ENCODE measurements at places on chromosomes 11 and 22. TPM values are rescaled to one million over a fixed set of nuclear protein-coding genes. Genes with fewer than 3 reads are reported as not detected.

The NRXN2 gene
- 0.24 TPM for polyA plus RNA-seq

The CLCF1 gene
- 1.4 TPM for polyA plus RNA-seq

The MUC6 gene
- 0.26 TPM for polyA plus RNA-seq

The APOL5 gene
- polyA plus RNA-seq: not detected

The SMIM38 gene
- 0.08 TPM for polyA plus RNA-seq

The CHRM1 gene
- polyA plus RNA-seq: not detected

The MRGPRX4 gene
- not detected for polyA plus RNA-seq

The APOBEC3B gene
- polyA plus RNA-seq: 4.6 TPM

The RAB36 gene
- polyA plus RNA-seq: 1.6 TPM

The SLC1A2 gene
- polyA plus RNA-seq: 0.11 TPM

The ZBTB3 gene
- polyA plus RNA-seq: 4.0 TPM

The NEFH gene
- 0.16 TPM for polyA plus RNA-seq

The SCUBE1 gene
- 2.2 TPM for polyA plus RNA-seq

The TEX54 gene
- polyA plus RNA-seq: not detected

The CASP12 gene
- 0.27 TPM for polyA plus RNA-seq

The SAA2 gene
- polyA plus RNA-seq: 2.4 TPM

The APOA5 gene
- not detected for polyA plus RNA-seq

The LRRC74B gene
- 0.22 TPM for polyA plus RNA-seq

The CCDC81 gene
- polyA plus RNA-seq: 0.31 TPM

The MPST gene
- polyA plus RNA-seq: 104 TPM

The MRPL49 gene
- polyA plus RNA-seq: 18.9 TPM

The APLNR gene
- 0.54 TPM for polyA plus RNA-seq

The SLC22A25 gene
- 0.02 TPM for polyA plus RNA-seq

The CSF2RB gene
- 0.75 TPM for polyA plus RNA-seq

The DUSP8 gene
- 0.84 TPM for polyA plus RNA-seq

The SUSD2 gene
- 1.4 TPM for polyA plus RNA-seq

The ASPHD2 gene
- polyA plus RNA-seq: 0.43 TPM

The DRD4 gene
- 0.39 TPM for polyA plus RNA-seq

The FHIP1B gene
- polyA plus RNA-seq: 18.6 TPM

The MIOX gene
- not detected for polyA plus RNA-seq

The SLCO2B1 gene
- 5.7 TPM for polyA plus RNA-seq

The DKK3 gene
- 26.7 TPM for polyA plus RNA-seq

The SCGB2A2 gene
- not detected for polyA plus RNA-seq

The LZTR1 gene
- 21.1 TPM for polyA plus RNA-seq

The MORC2 gene
- polyA plus RNA-seq: 8.4 TPM

The CXCR5 gene
- polyA plus RNA-seq: 0.11 TPM

The VSTM5 gene
- 0.06 TPM for polyA plus RNA-seq

The SCGB1D2 gene
- polyA plus RNA-seq: not detected

The MUC2 gene
- not detected for polyA plus RNA-seq

The HORMAD2 gene
- not detected for polyA plus RNA-seq

The EFCAB6 gene
- 0.24 TPM for polyA plus RNA-seq

The MYO7A gene
- 1.1 TPM for polyA plus RNA-seq

The KIRREL3 gene
- polyA plus RNA-seq: 0.05 TPM

The CADM1 gene
- 3.8 TPM for polyA plus RNA-seq

The ROBO3 gene
- polyA plus RNA-seq: 8.6 TPM

The MS4A15 gene
- not detected for polyA plus RNA-seq

The ALX4 gene
- under 0.01 TPM for polyA plus RNA-seq

The NUDT22 gene
- 55.1 TPM for polyA plus RNA-seq

The HSPB2 gene
- 1.8 TPM for polyA plus RNA-seq

The OR4D5 gene
- not detected for polyA plus RNA-seq

The KCNC1 gene
- not detected for polyA plus RNA-seq

The OR52N4 gene
- polyA plus RNA-seq: not detected

The PPP6R3 gene
- polyA plus RNA-seq: 23.0 TPM

The SDHAF2 gene
- polyA plus RNA-seq: 33.3 TPM

The WT1 gene
- polyA plus RNA-seq: not detected

The PANX2 gene
- 2.1 TPM for polyA plus RNA-seq

The TRPM5 gene
- not detected for polyA plus RNA-seq

All from esophagus (tissue), 2 donors.